RPMI8226 (cell line): ENCODE measurements at places on chromosomes 5 and 9.

GRCh38 chr9:94639061-94639998 is at the start of gene FBP1:
Gene FBP1 (minus strand): TSS chr9:94639518. CDS start chr9:94639310, 208 bp downstream.
- peak; percentile 73 for DNase-seq

DNA sequence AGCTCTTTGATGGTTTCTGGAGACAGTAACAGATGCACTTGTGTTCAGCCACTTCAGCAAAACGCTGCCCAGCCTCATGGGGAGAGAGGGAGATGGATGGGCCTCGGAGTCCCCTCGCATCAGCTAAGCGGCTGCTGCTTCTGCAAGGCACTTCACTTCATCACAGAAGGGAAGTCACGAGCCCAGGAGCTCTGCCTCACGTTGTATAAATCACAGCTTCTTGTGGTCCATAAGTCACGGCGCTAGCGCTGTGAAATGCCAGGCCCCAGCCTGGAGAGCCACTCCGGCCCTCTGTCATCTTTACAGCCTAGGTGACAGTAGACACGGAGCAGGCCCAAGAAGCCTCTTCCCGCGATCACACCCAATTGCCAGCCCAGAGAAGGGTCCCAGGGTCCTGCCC is 23.4 kb downstream of the DBH start:
- no peak for DNase-seq

DNA sequence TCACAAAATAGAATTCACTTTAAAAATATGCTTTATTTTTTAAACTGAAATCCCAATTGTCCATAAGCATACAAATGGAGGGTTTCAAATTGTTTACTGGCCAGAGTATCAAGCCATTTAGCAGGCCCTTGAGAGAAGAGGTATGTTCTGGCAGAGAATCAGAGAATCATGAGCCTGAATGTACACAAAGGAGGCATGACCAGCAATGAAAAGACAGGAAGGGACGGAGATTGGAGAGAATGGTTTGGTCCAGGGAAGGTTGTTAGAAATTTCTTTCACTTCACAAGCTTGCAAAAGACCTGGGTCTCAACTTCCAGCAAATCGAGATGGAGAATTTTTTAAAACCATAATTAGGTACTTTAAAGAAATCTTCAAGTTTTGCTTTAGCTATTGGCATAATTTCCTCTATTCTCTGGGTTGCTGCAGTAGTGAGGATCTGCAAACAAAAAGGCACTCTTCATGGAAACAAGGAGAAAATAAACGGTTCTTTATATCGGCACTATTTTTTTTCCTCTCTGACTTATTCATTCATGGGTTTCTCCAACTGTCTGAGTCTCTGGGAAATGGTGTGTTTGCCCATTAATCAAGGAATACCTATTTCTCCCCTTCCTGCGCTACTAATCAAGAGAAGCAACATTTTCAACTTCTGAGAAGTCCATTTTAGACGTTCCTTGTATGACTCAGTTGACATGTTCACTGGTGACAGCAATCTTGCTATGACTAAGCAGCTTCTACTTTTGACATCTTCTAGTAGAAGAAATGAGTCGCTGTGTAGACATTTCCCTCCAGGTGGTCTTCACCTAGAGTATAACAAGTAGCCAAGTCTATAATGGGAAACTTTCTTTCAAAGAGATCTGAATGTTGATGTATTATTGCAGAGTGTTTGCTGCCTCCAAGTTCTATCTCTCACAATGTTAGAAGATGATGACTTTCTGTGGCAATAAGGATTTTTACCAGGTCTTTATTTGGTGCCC is 23.1 kb upstream of the ERCC6L2 start:
- no peak for DNase-seq

DNA sequence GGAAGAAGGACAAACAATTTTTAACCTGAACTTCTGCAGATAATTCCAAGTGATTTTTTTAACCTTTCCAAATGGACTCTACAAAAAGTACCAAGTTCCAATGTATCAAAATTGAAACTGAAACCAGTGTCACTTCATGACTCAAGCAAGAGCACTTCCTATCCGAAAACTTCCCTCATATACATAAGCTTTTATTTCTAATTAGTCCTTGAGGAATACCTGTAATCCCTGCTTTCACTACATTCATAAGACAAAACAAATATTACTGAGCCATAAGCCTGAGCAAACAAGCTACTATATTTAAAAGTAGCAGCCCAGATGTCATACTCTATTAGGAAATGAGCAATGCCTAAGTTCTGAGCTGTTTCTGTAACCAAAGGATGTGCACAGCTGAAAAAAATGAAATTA is 224.4 kb downstream of the EBF1 start:
- no peak for DNase-seq

DNA sequence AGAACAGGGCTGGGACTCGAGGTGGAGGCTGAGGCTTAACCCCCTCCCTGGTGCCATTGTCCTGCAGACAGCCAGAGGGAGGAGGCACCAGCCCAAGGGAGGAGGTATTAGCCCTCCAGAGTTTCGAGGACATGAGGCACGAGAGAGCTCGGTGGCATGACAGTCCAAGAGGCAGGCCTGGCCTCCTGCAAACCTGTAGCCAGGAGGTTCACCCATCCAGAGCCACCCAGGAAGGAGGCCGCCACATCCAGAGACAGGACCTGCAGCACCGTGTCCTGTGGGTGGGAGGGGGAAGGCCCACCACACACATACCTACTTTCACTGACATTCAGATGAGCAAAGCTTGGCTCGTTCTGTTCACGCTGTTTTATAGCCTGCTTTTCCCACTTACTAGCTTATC is 75.2 kb upstream of the ADAMTS2 start:
- no peak for DNase-seq

DNA sequence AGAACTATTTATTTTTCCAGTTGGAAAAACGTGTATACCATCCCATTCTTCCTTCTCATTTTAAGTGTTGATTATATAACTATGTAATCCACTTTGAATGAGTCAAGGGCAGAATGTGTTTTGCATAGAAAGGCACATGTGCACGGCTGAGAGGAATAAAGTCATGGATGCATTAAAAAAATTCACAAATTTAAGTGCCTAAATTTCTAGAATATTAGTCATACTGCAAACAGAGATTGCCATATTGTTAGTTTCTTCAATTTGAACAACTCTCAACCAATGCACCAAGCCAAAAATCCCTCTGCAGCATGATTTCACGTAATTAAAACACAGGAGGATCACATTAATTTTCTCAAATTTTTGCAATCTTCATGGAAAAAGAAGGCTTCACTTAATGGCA is 166.3 kb downstream of the MPDZ start:
- DNase-seq = no peak

DNA sequence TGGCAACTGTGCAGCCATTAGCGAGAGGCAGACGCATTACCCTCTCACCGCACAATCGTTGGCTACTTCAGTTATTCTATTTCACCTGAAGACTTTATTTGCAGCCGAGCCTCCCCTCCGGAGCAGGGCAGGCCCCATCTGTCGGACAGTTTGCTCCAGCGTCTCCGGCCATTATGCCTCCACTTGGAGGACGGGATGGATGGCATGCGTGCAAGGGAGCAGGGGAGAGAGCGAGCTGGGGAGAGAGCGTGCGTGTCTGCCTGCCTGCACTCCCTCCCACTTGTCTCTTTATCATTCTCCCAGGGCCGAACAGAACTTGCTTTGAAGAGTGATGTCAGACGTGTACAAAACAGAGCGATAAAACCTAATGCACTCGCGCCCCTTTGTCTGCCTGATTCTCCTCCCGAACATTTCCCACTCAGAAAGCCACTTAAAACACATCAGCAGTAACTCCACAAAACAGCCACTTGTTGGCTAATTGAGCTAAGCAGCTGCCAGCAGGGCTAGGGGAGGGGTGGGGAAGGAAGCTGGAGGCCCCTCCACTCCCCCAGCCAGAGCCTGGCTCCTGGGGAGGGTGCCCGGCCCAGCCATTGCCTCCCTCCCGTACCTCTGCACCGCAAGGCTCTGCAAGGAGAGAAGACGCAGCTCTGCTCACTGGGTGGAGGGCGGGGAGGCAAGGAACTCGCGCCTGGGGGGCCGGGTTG is 43.4 kb upstream of the FUBP3 start:
- no peak for DNase-seq

DNA sequence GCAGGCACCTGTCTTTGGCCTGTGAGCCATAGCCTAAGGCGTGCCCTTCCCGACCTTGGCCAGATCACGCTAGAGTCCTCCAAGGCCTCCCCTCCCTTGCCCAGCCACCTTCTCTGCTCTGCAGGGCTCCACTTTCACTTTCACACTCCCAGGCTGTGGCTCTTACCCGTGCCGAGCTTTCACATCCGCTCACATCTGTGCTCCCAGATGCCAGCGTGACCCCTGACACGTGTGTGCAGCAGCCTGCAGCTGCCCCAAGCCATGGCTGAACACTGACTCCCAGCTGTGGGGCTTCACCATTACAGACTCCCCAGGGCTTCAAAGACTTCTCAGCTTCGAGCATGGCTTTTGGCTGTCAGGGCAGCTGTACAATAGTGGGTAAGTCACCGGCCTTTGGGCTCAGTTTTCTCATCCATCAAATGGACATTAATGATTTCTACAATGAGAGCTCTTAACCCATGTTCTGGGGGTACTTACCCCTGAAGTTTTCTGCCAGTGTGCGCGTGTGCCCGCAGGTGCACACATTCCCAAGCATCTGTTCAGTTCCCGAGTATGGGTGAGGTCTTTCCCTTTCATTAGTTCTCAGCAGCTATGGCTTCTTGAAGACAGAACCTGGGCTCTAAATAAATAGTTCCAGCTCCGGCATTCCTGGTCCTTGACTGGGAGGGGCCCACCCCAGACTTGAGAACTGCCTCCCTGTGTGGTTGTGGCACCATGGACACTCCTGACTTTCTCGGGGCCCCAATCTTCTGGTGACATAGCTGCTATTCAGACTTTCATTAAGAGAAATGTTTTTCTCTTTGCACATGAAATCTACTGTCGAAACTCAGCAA is 118.6 kb downstream of the RGS3 start:
- peak; percentile 97 for DNase-seq

DNA sequence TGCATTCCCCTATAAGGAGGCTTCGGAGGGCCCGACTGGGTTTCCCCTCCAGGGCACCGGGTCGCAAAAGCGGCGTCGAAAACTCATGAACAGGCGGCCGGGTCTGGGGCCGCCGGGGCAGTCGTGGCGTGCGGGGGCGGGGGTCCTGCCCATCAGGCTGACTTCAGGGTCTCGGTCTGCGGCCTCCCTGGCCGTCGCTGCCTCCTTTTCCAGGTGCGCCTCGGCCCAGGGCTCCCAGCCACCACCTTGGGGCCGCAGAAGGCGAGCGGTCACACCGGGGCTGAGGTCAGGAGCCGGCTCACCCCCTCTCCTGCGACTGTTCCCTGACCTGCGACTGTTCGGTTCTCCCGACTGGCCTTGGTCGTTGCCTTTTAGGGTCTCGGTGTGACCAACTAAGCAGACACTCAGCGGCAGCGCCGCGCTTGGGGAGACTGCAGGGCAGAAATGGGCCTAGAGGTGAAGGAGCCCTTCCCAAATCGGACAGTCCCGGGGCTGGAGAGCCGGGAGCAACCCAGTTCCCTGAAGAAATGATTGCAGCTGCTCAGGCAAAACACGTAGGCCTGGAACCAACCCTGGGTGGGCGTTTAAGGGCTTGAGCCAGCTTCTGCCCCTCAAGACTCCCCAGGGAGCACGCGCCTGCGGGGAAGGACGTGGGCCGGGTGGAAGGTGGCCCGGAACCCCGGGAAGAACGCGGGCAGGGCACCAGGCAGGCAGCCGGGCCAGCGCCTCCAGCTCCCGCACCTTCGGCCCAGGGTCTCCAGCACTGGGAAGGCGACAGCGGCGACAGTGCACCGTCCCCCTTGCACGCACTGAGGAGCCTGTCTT is 11.2 kb downstream of the IRX2 start:
- DNase-seq = no peak

DNA sequence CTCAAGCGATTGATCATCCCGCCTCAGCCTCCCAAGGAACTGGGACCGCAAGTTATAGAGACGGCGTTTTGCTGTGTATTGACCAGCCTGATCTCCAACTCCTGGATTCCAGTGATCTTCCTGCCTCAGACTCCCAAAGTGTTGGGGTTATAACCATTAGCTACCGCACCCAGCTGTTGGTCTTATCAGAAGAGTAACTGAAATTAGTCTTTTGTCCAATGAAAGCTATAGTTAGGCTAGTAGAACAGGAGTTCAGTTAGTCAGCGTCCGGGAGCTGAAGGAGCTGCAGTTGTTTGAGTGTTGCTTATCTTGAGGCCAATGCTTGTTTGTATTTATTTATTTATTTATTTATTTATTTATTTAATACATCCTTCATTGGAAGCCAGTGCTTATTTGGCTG is 3.2 kb upstream of the MIGA2 start:
- no peak for DNase-seq
